LHCN-M2 (cell line): ENCODE measurements at places on chromosomes 3 and 15. TPM values are rescaled to one million over a fixed set of nuclear protein-coding genes. Genes with fewer than 3 reads are reported as not detected.

Gene C15orf62
- total RNA-seq = not detected in 2 replicates

DNA sequence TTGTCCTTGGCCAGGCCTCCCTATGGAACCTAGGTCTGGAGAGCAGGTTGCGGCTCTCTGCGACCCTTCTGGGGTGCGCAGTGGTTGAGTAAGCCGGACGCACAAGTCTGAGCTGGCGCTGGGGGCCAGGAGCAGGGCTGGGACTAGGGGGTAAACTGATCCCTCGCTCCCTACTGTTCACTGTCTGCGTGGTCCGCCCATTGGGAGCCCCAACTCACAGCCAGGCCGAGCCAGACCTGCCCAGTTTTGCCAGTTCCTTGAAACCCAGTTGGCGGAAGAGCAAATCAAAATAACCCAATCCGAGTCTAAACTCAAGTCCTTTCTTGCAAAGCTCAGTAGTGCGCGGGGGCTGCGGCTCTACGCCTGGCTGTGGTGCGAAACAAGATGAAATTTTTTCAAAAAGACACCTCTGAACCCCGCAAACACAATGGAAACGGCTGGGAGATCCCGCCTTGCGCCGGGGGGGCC lies 17.5 kb downstream of the RGMA start:
- no peak for DNase-seq

GRCh38 chr3:194247350-194247740 lies 103.8 kb downstream of the CPN2 start:
- DNase-seq = no peak

- DNase-seq = peak; percentile 31
Measured at GRCh38 chr3:52892625-52893311, 4.6 kb downstream of the STIMATE start.

- no peak for DNase-seq
Measured at GRCh38 chr15:72534523-72534922, 60.4 kb downstream of the ARIH1 start.

GRCh38 chr3:149273096-149273751 lies 51.6 kb upstream of the CP start:
- DNase-seq = peak; percentile 87

- no peak for DNase-seq
Measured at GRCh38 chr15:80267658-80268057, 15.6 kb upstream of the CTXND1 start.

- DNase-seq = no peak
Measured at GRCh38 chr15:20358779-20359414, 182.7 kb downstream of the GOLGA6L6 start.

DNA sequence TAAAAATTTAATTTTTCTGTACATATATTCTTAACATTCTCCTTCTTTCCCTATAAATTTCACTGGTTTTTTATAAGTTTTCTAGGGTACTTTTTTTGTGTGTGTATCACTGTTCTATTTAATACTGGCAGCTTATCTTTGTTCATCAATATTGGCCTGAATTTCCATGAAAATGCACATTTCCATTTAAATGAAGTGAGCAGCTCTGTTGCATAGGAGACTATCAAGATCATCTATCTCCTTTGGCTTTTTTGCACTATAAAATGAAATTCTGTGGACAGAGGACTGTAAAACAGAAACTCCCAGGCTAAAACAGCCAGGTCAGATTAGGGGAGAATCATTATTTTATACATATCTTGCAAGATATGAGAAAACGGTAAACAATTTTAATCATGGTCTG lies 277.0 kb upstream of the ARL6 start:
- no peak for DNase-seq

DNA sequence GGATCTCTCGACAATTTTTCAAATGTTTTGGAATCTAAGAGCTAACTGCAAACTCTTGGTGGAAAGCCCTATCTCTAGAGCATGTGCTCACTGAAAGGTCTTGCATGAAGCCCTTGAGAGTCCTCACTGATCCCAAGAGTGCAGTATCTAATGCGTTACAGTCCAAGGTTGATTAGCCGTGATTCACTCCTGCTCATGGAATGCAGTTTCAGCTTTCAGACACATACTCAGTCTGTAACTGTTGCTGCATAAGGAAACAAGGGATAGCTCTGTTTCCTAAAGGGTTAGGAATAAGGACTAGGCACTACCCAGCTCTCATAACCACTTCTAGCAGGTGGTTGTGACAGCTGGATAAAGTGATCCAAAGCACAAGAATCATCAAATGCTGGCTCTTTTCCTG lies 687.4 kb upstream of the CFAP20DC start:
- peak; percentile 1 for DNase-seq
